ENCODE measurements at places on chromosomes 4 and X.

GRCh38 chr4:56908206-56909085 is 746 bp downstream of the REST start:
- peak; percentile 66 for DNase-seq

- DNase-seq: peak; percentile 53
These were observed 41.8 kb downstream of the SULT1B1 start for GRCh38 chr4:69718396-69719271.

- no peak for DNase-seq
These were observed 664.9 kb upstream of the LCORL start for GRCh38 chr4:18686338-18687037.

GRCh38 chrX:21959362-21960051 is 19.0 kb downstream of the SMS start:
- no peak for DNase-seq

GRCh38 chr4:154988511-154988910 is 207.4 kb downstream of the RBM46 start:
- no peak for DNase-seq

DNA sequence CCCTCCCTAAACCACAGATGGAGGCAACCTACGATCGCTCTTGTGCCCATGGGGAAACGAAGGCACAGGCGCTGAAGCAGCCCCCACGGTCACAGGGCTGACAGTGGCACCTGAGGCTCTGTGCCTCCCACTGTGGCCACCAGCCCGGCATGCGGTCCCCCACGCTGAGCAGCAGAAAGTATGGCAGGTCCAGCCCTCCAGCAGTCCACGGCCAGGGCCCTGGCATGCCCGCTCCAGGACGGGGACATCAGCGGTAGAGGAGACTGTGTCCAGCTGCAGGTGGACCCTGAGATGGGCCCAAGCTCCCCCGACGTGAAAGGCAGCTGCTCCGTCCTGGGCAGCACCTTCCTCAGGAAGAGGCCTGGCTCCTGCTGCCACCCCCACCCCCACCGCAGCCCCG is 61.2 kb downstream of the FAM53A start:
- DNase-seq: no peak

DNA sequence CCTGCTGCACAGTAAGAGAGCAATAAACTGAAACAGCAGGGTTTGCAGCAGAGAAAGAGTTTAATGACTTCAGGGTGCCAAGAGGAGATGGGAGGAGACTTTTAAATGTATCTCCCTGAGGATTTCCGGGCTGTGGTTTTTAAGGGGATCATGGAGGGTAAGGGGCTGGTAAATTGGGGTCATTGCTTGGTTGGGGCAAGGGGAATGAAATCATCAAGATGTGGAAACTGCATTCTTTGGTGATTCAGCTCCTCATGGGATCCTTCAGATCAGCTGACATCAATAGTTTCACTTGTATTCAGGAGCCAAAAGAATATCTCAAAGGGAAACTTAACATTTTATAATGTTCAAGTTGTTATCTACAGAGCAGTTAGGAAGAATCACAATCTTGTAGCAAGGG is 174.3 kb upstream of the ANXA10 start:
- no peak for DNase-seq

- no peak for DNase-seq
These were observed at the start of gene BMX for GRCh38 chrX:15500497-15500966. Gene BMX (plus strand): TSS chrX:15500807. CDS start chrX:15508354, 7,547 bp downstream.

DNA sequence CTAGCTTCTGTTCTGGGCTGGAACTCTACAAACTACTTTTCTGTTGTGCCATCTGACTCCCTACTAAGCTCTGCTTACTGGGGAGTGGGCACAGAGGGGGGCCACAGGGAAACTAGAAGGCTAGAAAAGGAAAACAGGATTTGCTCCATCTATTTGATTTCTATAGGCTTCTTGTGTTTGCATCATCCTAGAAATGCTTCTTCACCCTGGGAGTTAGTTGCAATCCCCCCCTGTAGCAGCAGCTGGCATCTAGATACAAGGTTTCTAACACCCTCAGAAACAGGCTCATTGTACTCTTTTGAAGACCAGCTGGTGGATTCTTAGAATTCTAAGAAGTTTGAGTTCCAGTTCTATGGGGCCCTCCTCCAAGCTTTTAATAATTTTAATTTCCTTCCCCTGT is 213.4 kb downstream of the TMA16 start:
- DNase-seq: no peak

- DNase-seq: no peak
These were observed 755.5 kb downstream of the STIM2 start for GRCh38 chr4:27616166-27616565.

DNA sequence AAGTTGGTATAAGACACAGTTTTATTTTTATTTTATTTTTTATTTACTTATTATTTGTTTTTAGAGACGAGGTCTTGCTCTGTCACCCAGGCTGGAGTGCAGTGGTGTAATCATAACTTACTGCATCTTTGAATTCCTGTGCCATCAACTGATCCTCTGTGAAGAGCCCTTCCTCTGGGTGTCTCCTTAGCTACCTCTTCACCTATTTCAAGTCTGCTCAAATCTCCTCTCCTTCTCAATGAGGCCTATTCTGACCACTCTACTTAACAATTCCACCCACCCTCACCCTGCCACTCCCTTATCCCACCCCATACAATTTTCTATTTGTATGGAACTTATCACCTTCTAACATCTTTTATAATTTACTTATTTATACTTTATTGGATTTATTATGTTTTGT is 183.4 kb downstream of the PPP3CA start:
- DNase-seq: no peak

DNA sequence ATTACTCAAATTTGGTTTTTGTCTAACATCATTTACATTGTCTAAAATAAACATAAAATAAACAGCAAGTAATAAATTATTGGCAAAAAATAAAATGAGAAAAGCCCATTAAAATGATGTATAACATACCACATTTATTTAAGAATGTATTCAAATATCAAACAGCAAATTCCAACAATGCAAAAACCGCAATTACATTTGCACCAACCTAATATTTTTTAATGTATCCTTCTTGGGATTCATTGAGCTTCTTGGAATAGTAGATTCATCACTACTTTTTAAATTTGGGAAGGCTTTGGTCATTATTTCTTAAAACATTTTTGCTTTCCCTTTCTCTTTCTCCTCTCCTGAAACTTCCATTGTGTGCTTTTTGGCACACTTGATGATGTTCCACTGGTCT is 400.2 kb downstream of the MAGEE1 start:
- no peak for DNase-seq

- DNase-seq: peak; percentile 83
These were observed 35.7 kb downstream of the ACE2 start for GRCh38 chrX:15564981-15565579.

DNA sequence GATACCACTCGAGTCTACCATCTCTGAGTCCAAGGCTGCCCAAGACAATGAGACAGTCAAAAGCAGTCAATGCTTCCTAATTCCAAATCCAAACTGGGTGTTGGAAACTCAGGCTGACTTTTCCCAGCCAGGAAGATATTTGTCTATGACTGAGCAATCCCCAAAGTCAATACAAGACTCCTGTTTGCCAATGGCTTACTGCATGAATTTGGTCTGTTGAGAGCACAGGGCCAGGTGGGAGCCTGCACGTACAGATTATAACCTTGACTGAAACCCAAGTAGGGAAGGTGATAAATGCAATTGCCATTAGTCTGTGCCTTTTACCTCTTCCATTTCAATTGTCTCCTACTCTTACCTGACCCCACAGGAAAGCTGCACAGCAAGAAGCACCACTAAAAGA is 72.6 kb upstream of the PPARGC1A start:
- no peak for DNase-seq

- peak; percentile 81 for DNase-seq
These were observed at the start of gene BANK1 for GRCh38 chr4:101790521-101791181. Gene BANK1 (plus strand): TSS chr4:101790730. CDS start chr4:101790881, 151 bp downstream.

DNA sequence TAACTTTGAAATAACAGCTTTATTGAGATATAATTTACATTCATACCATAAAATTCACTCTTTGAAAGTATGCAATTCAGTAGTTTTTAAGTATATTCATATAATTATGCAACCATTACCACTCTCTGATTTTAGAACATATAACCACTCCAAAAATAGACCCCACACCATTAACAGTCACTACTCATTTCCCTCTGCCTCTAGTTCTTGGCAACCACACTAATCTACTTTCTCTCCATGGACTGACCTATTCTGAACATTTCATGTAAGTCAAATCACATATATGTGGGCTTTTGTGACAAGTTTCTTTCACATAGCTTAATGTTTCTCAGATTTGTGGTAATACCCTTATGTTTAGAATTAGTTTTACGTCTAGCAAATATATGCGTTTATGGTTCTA is 19.5 kb upstream of the GLRA3 start:
- no peak for DNase-seq

DNA sequence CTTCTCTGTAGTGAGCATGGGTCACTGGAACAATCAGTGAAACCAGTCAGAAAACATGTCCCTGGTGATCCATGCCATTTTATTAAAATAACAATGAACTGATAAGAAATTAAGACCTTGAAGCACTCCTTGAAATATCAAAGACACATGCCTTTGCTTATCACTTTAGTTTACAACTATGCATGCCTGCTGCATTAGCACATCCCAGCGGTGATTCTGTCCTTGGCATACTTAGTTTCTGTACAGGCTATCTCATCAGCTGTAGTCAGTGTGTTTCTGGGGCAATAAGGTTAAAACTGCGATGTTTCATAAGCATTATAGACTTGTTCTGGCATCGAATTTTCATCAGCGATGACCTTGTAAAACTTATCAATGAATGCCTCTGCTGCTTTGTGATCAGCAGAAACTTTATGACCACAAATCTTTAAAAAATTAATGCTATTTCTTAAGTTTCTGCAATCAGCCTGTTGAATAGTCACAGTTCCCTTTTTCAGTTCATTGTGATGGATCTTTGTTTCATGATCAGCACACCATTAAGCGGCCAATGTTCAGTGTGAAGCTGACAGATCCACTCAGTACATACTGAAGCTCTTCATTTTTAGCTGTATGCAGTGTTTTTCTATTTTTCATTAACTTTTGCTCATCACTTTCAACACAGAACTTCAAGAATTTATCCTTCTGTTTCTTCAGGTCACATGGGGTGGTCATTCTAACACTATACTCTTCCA is 150.5 kb downstream of the RNF150 start:
- no peak for DNase-seq

DNA sequence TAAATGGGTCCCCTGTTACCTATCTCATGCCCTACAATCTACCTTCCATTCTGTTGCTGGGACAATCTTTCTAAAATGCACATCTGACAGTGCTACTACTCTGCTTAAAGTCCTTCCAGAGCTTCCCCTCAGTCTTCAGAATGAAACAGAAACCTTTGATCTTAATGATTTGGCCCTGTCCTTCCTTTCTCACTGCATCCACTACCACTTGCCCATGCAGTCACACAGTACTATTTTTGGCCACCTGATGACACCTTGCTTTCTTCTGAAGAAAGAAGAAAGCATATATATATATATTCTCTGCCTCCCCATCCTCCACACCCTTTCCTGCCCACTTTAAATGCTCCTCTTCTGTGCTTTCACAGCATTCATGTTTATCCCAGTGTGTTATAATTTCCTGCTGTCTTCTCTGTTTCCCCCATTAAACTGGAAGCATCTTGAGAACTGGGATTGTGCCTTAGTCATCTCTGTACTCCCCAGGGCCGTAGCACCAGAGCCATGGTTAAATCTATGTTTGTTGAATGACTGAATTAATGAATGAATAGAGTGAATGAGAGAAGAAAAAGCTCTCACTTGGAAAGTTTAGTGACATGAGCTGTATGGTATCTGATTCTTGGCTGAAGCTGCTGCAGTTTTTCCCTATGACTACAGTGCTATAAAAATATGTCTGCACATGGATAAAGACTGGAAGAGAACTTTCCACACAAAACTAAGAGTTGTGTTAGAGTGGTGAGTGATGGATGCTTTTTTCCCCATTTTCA is 56.2 kb downstream of the RTL9 start:
- no peak for DNase-seq

DNA sequence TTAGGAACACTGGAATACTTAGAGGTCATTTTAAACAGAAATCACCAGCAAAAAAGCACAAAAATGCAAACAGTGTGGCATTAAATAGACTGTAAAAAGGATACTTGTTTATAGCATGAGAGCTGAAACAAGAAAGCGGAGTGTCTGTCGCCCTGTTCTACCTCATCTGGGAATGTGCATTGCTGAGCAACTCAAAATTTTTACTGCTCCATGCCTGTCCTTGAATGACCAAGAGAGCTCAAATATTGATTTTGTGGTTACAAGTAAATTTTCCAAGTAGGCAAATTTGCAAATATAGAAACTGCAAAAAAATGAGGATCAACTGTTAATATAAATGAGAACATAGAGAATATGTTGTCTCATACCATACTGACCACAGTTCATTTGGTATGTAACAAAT is 25.5 kb downstream of the AP1AR start:
- no peak for DNase-seq

GRCh38 chr4:132344924-132345828 is 803.9 kb upstream of the PCDH10 start:
- no peak for DNase-seq

DNA sequence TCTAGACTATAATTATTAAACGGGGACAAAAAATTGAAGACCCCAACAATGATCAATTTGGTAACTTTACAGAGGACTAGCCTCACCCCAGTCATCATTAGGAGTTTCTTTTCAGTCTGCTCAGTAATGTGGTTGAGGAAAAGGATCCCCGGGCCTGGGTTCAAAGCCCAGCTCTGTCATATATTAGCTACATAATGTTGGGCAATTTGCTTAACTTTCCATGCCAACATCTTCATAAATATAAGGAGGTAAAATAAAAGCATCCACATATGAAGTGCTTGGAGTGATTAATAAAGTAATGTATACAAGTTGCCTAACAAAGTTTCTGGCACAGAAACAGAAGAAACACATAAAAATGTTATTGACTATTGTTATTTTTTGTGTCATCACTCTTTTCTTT is 53.4 kb upstream of the ANTXR2 start:
- DNase-seq: no peak

DNA sequence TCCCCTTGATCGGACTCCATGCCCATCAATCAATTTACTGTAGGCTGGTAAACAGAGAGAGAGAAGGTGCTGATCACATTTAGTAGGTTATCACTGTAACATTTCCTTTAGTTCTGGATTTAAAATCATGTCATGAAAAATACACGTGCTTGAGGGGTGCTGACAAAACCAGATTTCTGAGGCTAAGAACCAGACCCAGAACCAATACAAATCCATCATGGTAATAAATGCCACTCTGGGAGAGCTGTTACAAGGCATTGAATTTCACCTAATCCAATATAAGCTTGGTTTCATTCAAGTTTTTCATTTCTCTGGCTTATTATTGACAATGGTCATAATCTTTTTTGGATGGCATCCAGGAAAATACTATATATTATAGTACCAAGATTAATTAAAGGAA is 54.5 kb downstream of the FBXO8 start:
- no peak for DNase-seq

All from hematopoietic multipotent progenitor cell treated with erythropoietin and hydrocortisone succinate and interleukin-3 and kit ligand, for 6 days (in vitro differentiated cells).